ENCODE measurements at places on chromosomes 7 and 10. TPM values are rescaled to one million over a fixed set of nuclear protein-coding genes. Genes with fewer than 3 reads are reported as not detected.

MMRN2 gene
- total RNA-seq: not detected

A1CF gene
- total RNA-seq: not detected

BAMBI gene
- total RNA-seq: 0.13 TPM

SUN3 gene
- total RNA-seq: not detected

OR2A42 gene
- 0.10 TPM for total RNA-seq
